ENCODE measurements at places on chromosomes 5 and 9. TPM values are rescaled to one million over a fixed set of nuclear protein-coding genes. Genes with fewer than 3 reads are reported as not detected.

The GRXCR2 gene
- total RNA-seq, result not detected

DNA sequence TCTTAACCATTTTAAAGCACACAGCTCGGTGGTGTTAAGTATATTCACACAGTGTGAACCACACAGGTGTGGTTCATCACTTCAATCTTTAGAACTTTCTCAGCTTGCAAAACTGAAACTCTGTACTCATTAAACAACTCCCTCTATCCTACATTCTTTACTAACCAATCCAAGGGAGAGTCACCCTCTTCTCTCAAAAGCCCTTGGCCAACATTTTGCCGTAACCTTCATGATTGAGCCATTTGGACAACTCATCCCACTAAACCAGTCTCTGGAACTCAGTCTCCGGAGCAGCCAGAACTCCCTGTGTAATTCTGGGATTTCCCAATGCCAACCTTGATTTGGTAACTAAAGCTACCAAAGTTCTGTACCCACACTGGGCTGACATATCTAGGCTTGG, 84.7 kb downstream of the TTC39B start:
- no peak for DNase-seq
- no peaks in the 10 kb centered on the region for H3K4me1 ChIP-seq
- peaks cover 4% of the 10 kb centered on the region for H3K36me3 ChIP-seq
- H3K4me3 ChIP-seq, result no peak overlapping the region

DNA sequence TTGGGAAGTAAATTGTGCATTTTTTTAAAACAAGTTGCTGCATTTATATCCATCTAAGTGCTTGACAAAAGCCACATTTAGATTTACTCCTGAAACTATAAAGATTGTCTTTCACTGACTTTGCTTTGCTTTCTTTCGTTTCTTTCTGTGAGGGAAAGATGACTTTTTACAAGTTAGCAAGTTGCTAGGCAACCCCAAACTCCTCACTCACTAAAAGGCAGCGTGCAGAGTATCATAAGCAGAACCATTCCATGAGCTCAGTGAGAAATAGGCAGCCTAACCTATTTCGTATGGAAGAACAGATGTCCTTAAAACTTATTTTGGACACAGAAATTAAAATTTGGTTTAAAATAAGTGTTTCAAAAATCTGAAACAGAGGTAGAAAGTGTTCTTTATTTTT, 29.0 kb downstream of the KLF9 start:
- no peaks in the 10 kb centered on the region for H3K36me3 ChIP-seq
- peaks cover 8% of the 10 kb centered on the region for H3K4me1 ChIP-seq
- H3K27ac ChIP-seq, result no peak overlapping the region

- DNase-seq, result no peak
- no peaks in the 10 kb centered on the region for H3K36me3 ChIP-seq
- no peaks in the 10 kb centered on the region for H3K4me1 ChIP-seq
- no peaks in the 10 kb centered on the region for H3K27me3 ChIP-seq
These were observed 37.0 kb upstream of the OSMR start for GRCh38 chr5:38808666-38809343.

GRCh38 chr5:27158775-27159174, 120.4 kb upstream of the CDH9 start:
- H3K27ac ChIP-seq, result no peak overlapping the region
- no peaks in the 10 kb centered on the region for H3K36me3 ChIP-seq
- H3K27me3 ChIP-seq, result no peaks in the 10 kb centered on the region

- H3K27ac ChIP-seq, result no peak overlapping the region
- H3K4me3 ChIP-seq, result no peak overlapping the region
- DNase-seq, result no peak
- peaks cover 2% of the 10 kb centered on the region for H3K27me3 ChIP-seq
These were observed 47.1 kb downstream of the LIX1 start for GRCh38 chr5:97095318-97095732.

Measured in aorta (tissue), 5 donors.